ENCODE measurements at places on chromosomes 2 and 18.

DNA sequence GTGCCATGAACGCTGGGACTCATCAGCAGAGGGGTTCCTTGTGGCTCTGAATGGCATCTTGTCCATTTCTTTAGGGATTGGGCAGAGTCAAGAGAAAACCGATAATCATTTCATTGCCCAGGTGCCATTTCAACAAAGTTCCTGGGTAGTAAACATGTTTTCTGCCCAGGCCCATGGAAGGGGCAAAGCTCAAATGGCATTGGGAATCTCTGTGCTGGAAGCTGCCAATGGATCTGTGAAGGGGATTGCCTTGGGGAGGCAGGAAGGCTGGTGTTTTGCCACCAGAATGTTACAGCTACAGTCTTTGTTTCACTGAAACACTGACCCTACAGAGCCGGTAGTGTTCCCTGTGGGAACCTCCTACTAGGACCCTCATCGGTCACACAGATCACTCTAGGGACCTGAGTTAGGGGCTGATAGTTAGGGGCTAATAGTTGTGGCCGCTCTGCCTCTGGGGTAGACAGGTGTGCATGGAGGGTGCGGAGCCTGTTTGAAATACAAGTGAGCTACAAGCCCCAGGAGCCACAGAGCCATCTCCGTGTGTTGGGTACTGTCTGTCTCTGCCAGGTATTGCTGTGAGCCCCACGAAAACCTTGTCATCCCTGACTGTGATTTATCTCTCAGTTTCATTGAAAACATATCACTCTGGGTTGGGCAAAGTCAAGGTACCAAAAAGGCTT lies 224.4 kb upstream of the COPS8 start:
- DNase-seq: no peak

DNA sequence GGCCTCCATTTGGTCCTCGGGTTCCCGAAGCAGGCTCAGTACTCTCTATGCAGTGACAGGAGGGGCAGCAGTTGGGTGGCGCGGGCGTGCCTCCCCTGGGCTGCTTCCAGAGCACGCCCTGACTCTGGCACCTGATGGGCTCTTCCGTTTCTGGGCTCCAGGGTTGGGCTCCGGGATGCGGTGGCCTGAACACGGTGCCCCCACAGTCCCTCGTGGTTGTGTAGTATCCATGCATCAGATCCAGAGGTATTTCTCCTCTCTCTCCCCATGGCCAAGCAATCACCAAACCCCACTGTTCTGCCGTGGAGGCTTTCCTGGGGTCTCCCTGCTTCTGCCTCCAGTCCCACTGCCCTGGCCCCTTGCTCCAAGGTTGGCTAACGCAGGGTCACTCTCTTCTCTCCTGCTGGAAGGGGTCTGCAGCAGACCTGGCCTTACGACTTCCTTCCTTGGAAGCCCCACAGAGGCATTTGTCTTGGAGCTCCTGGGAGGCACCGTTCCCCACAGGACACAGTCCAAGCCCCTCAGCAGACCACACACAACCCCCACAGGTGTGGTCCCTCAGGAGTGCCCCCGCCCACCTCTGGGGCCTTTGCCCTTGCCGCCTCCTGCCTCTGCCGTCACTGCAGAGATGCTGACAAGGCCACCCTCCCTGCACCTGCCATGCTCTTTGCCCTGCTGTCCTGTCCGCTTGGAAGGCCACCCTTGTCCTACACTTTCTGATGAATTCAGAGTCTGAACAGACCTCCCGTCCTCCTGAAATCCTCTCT lies 136.6 kb upstream of the ASB18 start:
- DNase-seq: no peak

DNA sequence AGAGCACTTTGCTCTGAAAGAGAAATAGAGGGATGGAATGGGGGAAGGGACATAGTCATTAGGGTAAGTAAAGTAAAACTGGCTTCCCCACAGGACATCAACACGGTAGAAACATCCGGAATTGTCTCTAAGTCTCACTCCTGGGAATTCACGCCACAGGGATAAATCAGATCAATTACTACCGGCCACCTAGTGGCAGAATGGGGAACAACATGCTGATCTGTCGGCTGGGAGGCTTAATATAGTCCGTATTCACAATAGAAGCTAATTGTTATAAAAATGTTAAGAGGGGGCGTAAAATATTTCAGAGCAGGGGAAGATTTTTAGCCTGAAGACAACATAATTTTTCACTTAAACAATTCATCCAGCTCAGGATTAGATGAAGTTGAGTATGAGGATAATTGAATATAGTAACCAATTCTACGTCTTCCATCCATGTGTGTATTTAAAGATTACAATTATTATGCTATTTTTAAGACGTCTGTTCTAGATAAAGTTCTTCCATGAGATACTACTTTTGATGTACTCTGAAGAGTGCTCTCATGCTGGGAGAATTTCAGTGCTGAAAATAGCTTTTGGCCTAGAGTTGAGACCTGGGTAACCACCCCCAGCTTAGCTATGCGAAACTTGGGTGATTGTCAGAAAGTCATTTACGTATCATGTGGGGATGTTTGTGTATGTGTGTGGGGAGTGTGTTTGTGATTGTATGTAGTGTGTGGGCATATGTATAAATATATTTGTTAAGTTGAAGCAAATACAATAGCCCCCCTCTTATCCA lies 65.7 kb downstream of the LRRTM1 start:
- peak; percentile 45 for DNase-seq

DNA sequence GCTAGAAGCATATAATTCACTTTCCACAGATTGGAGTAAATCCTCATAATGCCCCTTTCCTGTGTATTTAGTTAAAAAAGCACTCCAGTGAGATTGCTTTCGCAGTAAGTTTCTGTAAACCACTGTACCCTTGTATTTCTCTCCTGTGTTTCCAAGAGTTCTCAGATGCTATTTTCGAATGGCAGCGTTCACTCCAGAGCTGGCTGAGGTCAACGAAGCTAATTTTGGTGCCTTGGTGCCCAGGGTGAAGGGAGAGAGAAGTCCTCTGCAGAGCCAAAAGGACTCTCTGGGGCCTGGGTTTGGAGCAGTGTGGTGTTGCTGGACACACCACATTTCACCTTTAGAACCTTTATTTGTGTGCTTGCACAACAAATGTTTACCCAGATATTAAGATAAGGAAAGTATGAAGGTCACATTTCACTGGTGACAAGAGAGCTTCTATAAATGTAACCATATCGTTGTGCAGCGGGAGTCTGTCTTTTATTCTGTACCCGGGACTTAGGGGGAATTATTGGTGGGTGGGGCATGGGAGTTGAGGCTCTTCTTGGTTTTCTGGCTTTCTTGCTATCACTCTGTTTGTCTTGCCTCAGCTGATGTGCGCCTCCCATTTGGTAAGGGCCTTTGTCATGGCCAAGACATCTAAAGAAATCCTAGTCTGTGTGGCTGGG lies 9.9 kb downstream of the EPAS1 start:
- no peak for DNase-seq

DNA sequence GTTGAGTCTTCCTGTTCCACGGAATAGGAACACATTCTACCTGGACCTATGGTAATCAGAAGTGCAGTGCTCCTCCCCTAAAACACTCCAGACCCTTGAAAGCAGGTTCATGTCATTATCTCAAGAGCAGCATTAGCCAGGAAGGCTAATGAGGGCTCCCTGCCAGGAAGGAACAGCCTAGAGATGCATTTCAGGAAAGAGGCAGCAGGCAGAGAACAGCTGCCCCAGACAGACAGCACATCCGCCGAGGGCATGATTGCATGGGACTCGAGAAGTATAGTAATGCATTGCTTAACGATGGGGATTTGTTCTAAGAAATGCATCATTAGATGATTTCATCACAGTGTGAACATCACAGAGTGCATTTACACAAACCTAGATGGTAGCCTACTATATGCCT lies 171.5 kb downstream of the ALK start:
- no peak for DNase-seq

GRCh38 chr2:127884436-127884835 lies 1.3 kb downstream of the AMMECR1L start:
- DNase-seq: peak; percentile 67

DNA sequence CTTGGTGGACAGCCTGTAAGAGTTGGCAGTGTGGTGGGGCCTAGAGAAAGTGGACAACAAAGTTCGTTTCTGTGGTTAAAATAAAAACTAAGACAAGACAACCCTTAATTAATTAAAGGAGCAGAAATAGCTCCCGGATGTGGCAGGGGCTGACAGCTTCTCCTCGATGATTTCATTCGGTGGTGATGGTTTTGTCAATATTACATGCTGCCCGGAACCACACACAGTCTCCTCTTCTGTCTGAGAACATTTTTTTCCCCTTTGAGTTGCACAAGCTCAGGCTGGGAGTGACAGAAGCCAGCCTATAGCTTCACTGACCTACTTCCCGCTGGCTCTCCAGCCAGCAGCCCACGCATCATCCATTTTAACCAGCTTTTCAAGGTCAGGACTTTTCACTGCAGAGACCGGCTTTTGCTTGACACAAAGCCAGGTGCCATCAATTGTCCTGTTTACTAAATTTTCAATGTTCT lies 378.8 kb downstream of the SLC4A3 start:
- no peak for DNase-seq

DNA sequence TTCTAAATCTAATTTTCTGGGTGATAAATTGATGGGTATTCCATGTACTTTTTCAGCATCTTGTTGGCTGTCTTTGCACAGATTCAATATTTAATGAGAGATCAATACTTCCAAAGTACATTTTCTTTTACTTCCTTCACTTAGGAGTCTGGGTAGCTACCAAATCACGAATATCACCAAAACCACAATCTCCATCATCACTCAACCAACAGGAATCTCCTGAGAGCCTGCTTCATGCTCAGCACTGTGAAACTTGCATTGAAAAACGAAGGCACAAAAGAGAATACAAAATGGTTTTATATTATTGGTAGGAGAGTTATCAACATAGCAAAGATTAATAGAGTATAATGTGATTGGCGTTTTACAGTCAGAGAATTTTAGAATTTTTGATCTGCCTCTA lies 261.5 kb upstream of the DSEL start:
- no peak for DNase-seq

DNA sequence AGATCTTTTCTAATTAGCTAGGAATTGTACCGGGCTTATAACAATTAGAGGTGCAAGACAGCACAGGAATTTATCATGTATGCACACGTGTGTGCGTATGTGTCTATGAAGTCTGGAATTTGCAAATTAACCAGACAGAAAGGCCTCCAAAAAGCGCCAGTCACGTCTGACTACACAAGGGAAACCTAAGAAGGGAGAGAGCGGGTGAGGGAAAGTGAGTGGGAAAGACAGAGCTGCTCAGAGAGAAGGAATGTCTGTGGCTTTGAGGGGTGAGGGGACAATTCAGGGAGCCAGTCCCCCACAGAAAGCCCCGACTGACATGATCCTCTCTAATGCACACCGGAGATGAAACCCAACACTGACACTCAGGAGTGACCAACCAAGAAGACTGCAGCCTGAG lies 197.7 kb upstream of the SH3BP4 start:
- DNase-seq: peak; percentile 47

- DNase-seq: peak; percentile 45
These were observed 993 bp downstream of the COX7A2L start for GRCh38 chr2:42359965-42360483.

GRCh38 chr18:5630057-5630899 lies 86.5 kb upstream of the EPB41L3 start:
- peak; percentile 25 for DNase-seq

All from fibroblast of the aortic adventitia (primary cell).